ENCODE measurements at places on chromosomes 5 and 9. TPM values are rescaled to one million over a fixed set of nuclear protein-coding genes. Genes with fewer than 3 reads are reported as not detected.

Gene SARDH
- 2.8 TPM for total RNA-seq

- ATAC-seq = peak; percentile 42
Measured at GRCh38 chr9:86352440-86353077, 1.7 kb downstream of the TUT7 start.

Gene CRHBP
- 0.19 TPM for total RNA-seq

- no peak for ATAC-seq
Measured at GRCh38 chr9:86765746-86766430, 181.4 kb downstream of the GAS1 start.

GRCh38 chr9:133057006-133057405 lies 4.8 kb upstream of the CEL start:
- no peak for ATAC-seq

DNA sequence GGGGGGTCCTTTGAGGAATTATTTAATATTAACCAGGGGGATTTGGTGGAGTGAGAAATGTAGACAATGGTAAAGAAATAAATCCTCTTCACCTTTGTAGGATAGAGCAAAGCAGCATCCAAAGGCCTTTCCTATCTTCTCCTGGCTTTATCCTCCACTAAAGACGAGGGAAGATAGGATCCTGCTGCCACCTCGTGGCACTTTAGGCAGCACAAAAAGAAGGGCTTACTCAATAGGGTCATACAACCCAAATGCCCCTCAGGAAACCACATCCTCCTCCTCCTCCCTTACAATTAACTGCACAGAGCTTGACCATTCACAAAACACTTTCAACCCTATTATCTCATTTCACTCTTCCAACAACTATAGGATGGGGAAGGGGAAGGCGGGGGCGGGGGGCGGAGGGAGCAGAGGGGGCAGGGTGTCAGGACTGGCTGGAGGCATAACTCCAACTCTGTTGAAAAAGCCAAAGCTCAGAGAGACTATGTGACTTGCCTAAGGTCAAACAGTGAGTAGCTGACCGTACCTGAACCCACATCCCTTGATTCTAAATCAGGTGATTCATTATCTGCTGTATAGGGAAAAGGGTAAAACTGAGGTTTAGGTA lies 45.4 kb upstream of the MYOT start:
- no peak for ATAC-seq

Gene CD72
- 43.2 TPM for total RNA-seq

GRCh38 chr5:83726912-83727311 lies 6.3 kb upstream of the HAPLN1 start:
- ATAC-seq = no peak

Gene UGT3A1
- not detected for total RNA-seq

GRCh38 chr9:106051545-106051944 lies 357.2 kb downstream of the TMEM38B start:
- ATAC-seq = no peak

DNA sequence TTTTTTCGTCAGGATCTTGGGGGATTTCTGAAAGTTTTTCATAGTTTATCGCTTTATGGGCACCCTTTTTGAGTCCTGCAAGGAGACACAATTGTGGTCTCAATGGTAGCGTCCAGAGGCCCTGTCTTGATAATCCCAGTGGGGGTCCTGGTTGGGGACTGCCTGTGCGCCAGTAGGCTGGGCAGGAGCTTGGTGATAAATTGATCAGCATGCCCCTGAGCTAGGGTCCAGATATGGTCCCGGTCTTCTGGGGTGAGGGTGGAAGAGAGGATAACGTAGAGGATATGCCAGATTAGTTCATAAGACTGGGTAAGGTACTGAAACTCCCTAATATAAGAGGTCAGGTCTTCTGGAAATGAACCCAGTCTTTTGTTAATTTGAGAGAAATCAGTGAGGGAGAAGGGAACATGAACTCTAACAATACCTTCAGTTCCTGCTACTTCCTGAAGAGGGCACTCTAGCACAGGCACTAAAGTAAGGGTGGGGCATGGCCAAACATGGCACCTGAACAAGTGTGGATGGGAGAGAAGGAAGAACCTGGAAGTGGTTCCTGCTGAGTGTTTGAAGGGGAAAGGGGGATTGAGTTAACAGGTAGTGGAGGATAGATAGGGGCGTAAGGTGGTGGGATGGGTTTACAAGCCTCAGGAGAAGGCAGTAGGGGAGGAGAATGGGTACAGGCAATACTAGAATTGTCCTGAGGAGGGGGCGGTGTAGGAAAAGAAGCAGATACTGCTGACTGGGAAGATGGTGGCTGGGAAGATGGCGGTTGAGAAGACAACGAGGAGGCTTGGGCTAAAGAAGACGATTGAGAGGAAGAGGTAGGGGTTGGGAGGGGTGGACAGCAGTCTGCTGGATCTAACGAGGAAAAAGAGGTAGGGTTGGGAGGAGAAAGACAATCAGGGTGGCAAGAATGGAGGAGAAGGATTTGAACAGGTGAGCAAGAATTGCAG lies 33.8 kb upstream of the ANXA2R start:
- peak; percentile 70 for ATAC-seq

DNA sequence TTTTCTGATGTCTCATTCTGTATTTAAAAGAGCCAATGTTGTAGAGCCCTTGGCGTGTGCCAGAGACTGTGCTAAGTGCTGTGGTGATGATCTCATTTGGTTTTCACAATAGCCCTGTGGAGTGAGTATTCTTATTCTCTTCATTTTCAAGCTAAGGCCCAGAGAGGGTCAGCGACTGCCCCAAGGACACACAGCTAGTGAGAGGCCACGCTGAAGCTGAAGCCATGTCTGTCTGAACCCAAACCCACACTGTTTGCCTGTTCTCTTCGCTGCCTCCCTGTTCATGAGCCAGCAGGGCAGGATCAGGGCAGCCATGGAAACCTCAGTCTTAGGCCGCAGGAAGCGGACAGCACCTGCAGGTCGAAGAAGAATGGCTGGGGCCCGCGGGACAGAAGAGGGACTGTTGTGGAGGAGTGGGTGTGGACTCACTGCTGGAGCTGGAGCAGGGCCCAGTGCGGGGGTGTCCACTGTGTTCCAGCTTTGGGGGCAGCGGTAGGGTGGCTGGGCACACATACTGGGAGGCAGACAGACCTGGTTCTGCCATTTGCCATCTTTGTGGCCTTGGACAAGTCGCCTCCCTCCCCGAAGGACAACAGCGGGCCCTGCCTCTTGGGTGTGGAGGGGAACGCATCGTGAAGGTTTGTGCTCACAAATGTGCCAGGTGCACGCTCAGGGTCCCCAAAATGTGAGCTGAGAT lies 257.9 kb upstream of the MVB12B start:
- no peak for ATAC-seq

DNA sequence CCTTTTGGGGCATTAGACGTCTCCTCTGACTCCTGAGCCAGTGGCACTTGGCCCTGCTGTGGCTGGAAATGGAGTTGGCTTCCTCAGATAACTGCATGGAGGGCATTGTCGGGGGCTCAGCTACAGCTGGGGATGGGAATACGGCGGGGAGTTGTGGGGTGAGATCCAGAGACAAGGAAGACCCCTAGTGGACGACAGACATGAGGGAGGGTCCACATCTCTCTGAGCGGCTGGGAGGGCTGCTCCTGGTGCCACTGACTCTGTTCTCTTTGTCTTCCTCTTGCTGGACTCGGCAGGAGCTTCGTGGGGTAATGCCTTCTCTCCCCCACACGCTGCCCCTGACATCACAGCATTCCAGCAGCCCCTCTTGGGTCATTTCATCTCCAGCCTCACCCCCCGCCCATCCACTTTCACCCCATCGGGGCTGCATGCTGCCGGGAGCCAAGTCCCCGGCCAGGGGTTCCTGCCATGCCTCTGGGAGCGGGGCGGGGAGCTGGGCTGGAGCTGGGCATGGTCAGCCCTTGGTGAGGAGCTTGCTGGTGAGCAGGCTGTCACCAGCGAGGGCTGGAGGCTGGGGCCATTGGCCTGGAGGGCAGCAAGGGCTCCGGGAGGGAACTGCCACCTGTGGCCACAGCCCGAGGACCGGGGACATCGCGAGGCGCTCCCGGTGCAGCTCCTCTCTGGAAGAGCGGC lies 172.3 kb downstream of the CACNA1B start:
- no peak for ATAC-seq

DNA sequence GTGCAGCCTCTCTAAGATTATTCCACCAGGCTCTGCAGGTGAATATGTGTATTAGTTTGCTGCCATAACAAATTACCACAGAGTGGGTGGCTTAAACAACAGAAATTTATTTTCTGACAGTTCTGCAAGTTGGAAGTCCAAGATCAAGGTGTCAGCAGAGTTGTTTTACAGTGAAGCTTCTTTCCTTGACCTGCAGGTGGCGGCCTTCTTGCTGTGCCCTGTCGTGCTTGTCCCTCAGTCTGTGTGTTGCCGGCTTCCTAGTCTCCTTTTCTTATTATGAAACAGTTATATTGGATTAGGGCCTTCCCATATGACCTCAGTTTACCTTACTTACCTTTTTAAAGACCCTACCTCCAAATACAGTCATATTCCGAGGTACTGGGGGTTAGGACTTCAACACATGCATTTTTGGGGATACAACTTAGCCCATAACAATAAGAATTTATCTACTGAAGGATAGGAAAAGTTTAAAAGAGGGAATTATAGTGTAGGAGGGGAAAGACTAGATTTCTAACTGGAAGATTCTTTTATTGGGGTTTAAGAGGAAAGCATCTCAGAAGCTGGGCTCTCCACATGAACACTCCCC lies 97.4 kb downstream of the OSTF1 start:
- peak; percentile 61 for ATAC-seq

Gene IL4
- total RNA-seq = not detected

DNA sequence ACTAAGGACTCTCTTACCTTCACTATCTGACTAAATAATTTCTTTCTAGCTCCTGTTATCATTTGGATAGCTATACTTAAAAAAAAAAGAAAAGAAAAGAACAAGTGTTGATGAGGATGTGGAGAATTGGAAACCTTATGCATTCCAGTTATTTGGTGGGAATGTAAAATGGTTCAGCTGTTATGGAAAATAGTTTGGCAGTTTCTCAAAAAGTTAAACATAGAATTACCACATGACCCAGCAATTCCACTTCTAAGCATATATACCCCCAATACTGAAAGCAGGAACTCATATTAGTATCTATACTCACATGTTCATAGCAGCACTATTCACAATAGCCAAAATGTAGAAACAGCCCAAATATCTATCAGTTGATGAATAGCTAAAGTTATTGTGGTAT lies 61.1 kb downstream of the GNA14 start:
- no peak for ATAC-seq

GRCh38 chr5:31531543-31531887 lies 378 bp downstream of the DROSHA start:
- peak; percentile 37 for ATAC-seq

- no peak for ATAC-seq
Measured at GRCh38 chr9:6301858-6302257, 26.3 kb upstream of the TPD52L3 start.

DNA sequence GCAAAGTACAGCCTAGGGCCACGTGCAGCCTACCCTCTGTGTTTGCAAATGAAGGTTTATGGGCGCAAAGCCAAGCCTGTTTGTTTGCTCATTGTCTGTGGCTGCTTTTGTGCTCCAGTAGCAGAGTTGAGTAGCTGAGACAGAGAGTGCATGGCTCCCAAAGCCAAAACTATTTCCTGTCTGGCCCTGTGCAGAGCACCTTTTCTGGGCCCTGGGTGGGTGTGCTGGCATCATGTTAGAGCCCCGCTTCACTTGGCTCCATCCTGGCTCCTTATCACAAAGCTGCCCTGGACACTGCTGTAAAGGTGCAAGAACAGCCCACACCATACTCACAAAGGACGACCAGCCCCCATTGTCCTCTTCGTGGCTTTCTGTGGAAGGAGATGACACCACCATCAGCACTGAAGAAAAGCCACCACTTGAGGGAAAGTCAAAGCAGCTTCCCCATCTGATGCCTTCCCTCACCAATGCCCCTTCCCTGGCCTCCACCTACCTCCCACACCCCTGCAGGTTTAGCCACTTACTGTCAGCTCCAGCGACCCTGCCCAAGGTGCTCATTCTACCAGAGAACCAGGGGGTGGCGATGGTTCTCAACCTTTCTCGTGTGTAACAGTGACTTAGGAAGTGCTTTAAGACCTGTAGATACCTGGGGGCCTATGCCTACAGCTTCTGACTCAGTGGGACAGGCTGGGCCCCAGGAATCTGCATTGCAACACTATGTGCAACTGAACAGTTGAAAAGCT lies 23.4 kb downstream of the LCP2 start:
- ATAC-seq = no peak

GRCh38 chr5:83742089-83742488 lies 21.4 kb upstream of the HAPLN1 start:
- no peak for ATAC-seq

DNA sequence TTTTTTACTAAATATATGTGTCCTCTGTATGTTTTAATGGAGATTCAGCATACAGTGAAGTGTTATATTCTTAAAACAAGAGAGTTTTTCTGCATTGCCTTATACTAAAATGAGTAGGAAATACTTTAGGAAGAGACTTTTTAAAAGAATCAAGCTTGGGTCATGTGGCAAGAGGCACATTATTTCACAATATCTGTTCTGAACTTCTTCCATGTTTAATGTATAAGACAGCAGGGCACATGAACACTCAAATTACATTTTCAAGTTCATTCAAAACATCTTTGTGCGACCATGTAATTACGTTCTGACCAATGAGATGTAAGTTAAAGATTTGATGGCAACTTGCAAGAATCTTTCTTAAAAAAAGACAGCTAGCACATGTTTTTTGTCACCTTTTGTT lies 1055.9 kb downstream of the NR2F1-AS1 start:
- ATAC-seq = no peak

Gene ARAP3
- 19.6 TPM for total RNA-seq

Gene NUTM2G
- total RNA-seq = not detected

Gene IL17B
- not detected for total RNA-seq

Gene SYNPO
- total RNA-seq = 0.37 TPM

GRCh38 chr9:38035873-38036272 lies 33.2 kb downstream of the SHB start:
- ATAC-seq = peak; percentile 70

- ATAC-seq = no peak
Measured at GRCh38 chr5:124342584-124342983, 403.9 kb downstream of the ZNF608 start.

Gene PARP8
- total RNA-seq = 57.2 TPM

- peak; percentile 86 for ATAC-seq
Measured at GRCh38 chr9:128912270-128912853, 8.4 kb upstream of the PHYHD1 start.

Gene STPG3
- total RNA-seq = not detected

- no peak for ATAC-seq
Measured at GRCh38 chr9:3735251-3735650, 209.4 kb upstream of the RFX3 start.

GRCh38 chr9:15725953-15726352 lies 173.1 kb downstream of the CCDC171 start:
- no peak for ATAC-seq

DNA sequence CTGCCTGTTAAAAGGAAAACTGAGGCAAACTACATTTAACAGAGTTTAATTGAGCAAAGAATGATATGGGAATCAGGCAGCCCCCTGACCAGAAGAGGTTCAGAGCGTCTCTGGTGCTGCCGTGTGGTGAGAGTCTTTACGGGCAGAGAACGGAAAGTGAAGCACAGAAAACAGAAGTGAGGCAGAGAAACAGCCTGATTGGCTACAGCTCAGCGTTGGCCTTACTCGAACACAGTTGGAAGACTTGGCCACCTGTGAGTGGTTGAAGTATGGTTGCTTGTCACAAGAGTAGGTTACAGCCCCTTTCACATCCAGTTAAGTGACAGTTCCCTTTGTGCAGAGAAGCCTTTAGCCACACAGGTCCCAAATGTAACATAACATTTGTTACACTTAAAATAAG lies 16.9 kb upstream of the FBP1 start:
- peak; percentile 97 for ATAC-seq
